ENCODE measurements at places on chromosomes 1 and 21.
A peak's percentile ranks its signal among the peaks of the same experiment; 100 is the strongest.

GRCh38 chr21:41678924-41679318, 87.9 kb downstream of the RIPK4 start:
- DNase-seq: peak; percentile 97

DNA sequence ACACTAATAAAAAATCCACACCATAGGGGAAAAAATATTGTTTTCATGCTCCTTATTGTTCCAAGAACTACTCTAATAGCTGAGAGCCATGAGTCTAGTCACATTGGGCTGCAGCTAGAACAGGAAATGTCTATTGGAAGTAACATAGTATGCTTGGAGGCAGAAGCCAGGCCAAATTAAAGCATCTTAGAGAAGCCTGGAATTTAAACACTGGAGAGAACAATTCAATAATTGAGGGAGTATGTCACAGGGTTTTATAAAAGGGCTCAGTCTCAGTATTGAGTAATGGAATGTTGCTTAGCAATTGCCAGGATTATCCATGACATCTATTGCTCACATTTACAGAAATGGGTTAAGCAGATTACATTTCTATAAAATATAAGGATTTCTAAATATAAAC, 471.3 kb downstream of the LMO4 start:
- no peak for DNase-seq

- peak; percentile 64 for DNase-seq
Measured at GRCh38 chr21:41369920-41370839, 8.4 kb downstream of the MX2 start.

- DNase-seq: no peak
Measured at GRCh38 chr1:213192026-213192425, 141.0 kb downstream of the RPS6KC1 start.

DNA sequence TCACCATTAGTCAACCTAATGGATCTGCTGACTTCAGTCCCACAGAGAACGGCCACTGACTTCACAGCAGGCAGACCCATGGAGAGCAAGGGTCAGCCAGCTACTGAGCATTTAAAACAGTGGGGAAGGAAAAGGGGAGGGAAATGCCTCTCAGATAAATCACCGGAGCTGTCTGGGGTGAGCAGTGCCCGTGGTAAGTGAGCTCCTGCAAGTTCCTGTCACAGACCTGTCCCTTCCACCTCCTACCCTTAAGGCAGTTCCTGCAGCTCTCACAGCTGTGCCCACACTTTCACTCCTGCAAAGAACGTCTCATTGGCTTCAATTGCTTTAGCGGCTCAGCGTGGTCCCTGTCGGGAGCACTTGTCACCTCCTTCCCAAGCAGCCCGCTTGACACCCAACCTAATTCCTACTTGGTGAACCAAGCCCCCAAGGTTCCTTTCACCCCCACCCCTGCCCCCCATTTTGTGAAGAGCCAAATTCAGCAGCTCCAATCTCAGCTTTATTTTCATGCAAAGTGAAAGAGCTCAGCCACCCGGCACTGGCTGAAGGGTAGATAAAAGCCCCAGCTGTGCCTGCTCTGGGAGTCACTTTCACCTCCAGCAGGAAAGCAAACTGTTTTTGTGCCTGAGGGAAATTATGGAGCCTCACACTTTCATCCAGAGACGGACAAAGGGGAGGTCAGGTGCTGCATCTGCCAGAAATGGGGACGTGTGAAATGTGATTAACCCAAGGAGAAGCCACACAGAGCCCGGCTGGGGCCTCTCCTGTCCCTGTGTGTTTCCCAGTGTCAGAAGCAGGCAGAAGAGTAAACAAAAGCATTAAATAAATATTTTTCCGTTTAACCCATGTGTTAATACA, 306.2 kb downstream of the TTLL7 start:
- DNase-seq: no peak

DNA sequence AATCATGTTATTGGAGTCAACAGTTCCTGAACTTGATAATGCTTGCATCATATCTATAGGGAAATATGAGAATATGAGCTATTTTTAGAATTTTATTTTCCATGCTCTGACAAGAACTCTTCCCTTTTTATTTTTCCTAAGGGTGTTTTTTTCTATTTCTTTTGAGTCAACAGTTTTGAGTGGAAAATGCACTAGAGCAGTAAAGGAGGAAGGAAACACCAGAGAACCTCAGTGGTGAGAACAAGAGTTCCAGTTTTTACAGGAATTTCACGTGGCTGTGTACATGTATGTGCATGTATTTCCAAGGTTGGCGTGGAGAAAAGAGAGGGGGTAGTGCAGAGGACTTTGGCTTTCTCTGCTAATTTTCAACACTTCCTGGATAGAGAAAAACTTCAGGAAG, 63.6 kb upstream of the TNFSF18 start:
- no peak for DNase-seq

DNA sequence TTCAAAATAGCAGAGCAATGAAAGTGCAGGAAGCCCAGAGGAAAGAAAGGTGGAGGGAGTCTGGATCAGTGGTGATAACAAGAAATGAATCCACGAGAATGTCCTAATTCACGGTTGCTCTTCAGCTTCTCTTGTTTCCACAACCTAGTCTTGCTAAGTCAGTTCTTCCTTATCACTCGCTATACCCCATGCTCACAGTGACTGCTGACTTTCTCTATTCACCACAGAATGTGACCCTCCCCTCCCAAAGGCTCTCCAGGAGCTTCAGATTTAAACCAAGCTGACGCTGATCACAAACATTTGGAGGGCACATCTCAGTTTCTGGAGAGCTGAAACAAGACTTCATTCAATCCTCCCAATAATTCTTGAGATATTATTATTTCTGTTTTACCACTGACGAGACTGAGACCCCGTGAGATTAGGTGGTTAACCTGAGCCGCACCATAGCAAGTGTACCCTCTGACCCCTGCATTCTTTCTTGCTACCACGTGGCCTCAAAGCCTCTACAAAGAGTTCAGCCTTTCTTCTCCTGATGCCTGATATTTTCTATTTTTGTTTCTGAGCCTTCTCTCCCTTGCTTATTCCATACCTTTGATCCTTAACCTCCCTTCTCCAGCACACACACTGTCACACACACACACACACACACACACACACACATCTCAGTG, 10.7 kb upstream of the CCN1 start:
- no peak for DNase-seq

GRCh38 chr1:180415985-180416633, 86.3 kb downstream of the ACBD6 start:
- DNase-seq: no peak

DNA sequence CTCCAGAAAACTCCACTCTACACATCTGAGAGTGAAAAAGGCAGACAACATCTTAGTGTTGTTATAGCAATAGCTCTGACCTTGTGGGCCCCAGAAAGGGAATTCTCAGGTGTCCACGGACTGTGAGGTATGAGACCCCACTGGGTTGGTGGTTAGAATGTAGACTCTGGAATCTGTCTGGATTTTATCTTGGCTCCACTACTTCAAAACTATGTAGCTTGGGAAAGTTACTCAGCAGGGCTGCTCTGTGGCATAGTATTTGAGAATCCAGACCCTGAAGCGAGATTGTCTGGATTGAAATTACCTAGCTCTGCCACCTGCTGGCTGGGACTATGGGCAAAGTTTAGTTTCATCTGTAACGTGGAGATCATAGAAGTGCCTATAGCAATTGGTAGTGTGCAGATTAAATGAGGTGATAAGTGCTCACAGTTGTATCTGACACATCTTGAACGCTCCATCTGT, 25.8 kb downstream of the PRDM2 start:
- no peak for DNase-seq

- no peak for DNase-seq
Measured at GRCh38 chr1:71041806-71042205, 5.8 kb downstream of the PTGER3 start.

- DNase-seq: no peak
Measured at GRCh38 chr1:149997585-149998262, 12.8 kb downstream of the OTUD7B start.

- peak; percentile 51 for DNase-seq
Measured at GRCh38 chr1:45493116-45493697, 2.2 kb upstream of the TESK2 start.

DNA sequence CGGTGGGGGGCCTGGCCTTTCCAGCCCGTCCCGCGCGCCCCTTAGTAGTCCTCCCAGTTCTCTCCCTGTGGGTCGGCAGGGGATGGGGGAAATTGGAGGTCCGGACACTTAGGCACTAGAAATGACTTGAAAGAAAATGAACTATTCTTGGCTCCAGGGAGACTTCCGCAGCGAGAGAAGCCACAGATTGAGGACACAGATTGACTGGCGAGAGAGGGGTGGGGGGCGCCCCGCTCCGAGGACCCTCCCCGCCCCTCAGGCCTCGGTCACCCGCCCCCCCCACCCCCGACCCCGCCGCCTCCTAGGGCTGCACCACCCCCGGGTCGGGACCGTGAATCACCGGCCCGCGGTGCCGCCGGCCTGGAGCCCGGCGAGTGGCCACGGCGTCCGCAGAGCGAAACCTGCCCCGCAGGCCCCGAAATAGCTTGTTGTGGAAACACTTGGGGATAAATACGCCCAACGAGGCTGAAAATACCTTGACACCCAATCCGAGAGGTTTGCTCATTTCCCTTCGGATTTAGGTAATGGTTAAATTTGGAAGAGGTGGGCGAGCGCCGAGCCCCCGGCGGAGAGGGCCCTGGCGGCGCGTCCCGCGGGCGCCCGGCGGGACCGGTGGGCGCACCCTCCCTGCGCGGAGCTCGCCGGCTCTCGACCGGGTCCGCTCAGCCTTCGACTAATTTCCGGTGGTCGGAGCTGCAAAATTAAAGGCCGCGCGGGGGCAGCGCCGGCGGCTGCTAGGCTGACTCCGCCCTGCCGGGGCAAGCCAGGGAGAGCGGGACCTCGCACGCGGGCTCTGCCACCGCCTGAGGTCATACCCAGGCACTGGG, at the start of gene GFI1:
GFI1 (minus strand) TSS at position 675 of the 827 bp plus-strand sequence. CDS start 3,438 bp downstream, outside the sequence.
- no peak for DNase-seq

- DNase-seq: no peak
Measured at GRCh38 chr1:184408580-184408979, 21.8 kb downstream of the C1orf21 start.

GRCh38 chr21:31218830-31219608, 125.0 kb downstream of the TIAM1 start:
- peak; percentile 52 for DNase-seq

DNA sequence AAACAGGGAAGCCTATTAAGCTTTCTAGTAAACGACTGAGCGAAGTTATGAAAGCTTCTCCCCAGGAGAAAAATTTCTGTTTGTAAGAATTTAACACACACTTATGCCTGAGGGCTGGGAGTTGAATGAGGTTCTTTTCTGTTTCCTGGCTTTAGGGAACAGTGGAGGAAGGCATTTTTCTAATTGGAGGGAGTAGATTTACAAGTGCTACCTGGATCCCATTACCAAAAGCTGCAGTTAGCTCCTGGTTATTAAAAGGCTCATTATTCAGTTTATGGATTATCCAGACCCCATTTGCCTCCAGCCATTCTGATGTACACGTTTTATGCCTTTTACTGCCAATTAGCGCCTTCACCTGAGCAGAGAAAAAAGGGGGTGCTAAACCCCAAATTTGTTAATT, 7.5 kb downstream of the ST6GALNAC3 start:
- no peak for DNase-seq

Data from tibial artery (tissue), 4 donors.